ENCODE measurements at places on chromosomes 5 and 9.

DNA sequence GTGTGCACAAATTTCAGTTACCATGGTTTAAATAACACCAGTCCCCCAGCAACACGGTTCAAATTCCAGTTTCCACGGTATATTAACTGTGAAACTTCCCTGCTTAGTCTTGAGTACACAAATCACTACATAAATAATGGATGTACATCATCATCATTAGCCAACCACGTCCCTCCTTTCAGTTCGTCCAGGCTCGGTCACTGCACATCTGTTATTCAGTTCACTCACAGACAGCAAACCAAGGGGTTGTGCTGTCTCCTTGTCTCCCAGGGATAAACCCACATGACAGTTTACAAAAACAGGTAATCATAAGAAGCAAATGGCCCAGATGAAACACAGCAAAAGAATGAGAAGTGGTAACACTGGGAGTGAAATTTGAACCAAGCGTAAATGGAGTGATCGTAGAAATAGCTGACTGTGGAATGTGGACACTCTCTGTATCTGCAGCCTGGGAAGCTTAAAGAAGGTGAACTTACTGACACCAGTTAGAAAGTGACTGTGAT lies 61.0 kb upstream of the RAD23B start:
- no peak for DNase-seq

DNA sequence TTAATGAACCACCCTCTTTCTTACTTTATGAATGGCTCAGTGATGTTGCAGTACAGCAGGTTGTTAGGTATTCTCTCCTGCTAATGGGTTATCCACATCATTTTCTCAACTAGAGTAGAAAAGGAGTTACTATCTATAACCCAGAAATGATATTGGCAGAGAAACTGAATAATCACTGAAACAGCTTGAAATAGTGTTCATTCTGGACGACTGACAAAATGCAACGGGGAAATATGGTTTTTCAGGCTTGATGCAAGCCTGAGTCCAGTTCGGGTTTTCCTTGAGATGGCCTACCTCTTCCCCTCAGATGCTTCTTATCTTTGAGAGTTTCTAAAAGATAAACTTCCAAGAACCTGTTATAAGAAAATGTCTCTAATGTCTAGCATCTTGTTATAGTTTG lies 187.3 kb downstream of the RAB3C start:
- DNase-seq, result no peak

- peak; percentile 62 for DNase-seq
Measured at GRCh38 chr5:68730220-68730978, 363.4 kb upstream of the SLC30A5 start.

DNA sequence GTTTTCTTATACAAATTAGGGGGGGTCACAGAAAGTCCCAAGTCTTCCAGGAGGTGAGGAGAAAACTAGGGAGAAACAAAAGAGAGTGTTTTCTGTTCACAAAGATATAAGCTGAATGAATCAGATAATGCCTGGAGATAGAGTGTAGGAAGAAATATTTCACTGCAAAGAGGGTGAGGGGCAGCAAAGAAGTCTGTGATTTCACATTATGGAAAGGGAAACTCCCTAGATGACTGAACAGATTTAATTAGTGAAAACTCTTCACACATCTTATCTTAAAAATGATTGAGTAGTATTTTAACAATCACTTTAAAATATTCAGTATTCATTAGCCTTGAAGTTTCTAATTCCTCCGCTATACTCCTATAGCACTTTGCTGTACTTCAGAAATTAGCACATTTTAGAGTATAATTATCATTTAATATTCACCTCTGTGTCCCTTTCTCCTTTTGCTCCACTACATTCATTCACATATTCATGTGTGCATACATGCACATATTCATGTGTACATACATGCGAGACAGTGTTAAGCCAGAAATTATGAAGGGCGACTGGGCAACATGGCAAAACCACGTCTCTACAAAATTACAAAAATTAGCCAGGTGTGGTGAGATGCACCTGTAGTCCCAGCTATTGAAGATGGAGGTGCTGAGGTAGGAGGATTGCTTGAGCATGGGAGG lies 332.2 kb downstream of the HTR1A start:
- DNase-seq, result no peak

- DNase-seq, result no peak
Measured at GRCh38 chr5:172592881-172593280, 48.2 kb upstream of the NEURL1B start.

DNA sequence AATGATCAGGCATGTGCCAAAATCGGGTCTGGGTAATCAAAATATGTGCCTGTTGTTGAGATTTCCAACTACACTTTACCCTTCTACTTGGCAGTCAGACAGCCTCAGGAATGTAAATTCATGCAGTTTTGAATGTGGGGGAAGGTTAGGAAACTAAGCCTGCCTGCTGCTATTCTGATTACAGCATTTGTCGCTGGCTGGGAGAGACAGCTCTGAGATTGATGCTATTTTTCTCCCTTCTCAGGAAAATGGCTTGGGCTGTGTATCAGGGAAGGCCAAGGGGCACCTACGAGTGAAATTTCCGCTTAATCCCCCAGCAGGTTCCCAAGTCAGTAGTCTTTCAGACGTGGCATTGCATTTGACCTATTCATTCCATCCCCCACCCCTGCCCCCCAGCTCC lies 3.6 kb upstream of the RGS7BP start:
- no peak for DNase-seq

- no peak for DNase-seq
Measured at GRCh38 chr9:24041160-24041690, 215.2 kb upstream of the ELAVL2 start.

- DNase-seq, result no peak
Measured at GRCh38 chr5:159788835-159789331, 127.4 kb upstream of the ADRA1B start.

DNA sequence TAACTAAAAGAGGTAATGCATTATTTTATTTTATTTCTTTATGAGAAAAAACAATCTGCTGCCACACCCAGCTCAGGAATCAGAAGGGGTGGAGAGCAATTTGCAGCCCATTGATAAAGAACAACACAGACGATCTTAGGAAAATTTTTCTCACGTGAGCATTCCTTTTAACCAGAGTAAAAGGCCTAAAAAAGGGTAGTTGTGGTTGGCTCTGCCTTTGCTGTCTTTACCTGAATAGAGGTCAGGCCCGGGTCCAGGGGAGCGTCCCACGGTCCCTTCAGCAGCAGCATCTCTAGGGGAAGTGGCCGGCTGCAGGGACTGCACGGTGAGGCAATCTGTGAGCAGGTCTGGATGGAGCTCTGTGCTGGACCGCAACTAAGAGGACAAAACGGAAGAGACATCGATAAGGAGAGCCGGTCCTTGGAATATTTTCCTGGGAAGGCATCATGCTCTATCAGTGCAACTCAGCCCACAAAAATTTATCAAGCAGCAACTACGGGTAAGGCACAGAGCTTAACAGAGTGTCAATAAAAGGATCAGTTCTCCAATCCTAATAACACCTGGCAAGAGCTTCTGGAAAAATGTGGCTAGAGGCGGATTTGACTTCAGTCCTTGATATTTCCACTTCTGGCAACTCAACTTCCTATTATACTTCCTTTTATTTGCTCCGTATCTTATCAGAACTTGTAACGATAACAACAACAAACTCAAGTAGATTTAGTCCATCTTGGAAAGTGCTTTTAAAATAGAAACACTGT lies 372.8 kb upstream of the RFX3 start:
- no peak for DNase-seq

- DNase-seq, result no peak
Measured at GRCh38 chr5:11166923-11167322, 405.9 kb upstream of the DAP start.

Data from BE2C (cell line).